ENCODE measurements at places on chromosomes 13 and 19. TPM values are rescaled to one million over a fixed set of nuclear protein-coding genes. Genes with fewer than 3 reads are reported as not detected.

Gene TPM4
- 652 TPM for total RNA-seq

GRCh38 chr13:103140001-103140671 is 73.9 kb upstream of the SLC10A2 start:
- DNase-seq: no peak

- no peak for DNase-seq
Measured at GRCh38 chr13:27967736-27968315, 1.3 kb downstream of the CDX2 start.

DNA sequence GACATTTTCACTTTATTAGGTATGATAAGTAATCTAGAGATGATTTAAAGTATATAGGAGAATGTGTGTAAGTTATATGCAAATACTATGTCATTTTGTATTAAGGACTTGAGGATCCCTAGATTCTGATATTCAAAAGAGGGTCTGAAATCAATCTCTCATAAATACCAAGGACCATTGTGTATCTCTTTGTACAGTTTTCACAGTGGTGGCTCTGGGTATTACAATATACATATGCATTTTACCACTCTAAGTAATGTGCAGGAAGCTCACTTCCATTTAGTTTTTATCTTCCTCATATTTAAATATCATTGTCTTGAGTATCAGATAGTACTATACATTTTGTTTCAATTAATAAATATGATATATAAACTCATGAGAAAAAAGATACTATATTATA is 862.6 kb upstream of the PCDH20 start:
- no peak for DNase-seq

GRCh38 chr13:111111376-111111937 is 3.7 kb upstream of the ARHGEF7 start:
- DNase-seq: no peak

DNA sequence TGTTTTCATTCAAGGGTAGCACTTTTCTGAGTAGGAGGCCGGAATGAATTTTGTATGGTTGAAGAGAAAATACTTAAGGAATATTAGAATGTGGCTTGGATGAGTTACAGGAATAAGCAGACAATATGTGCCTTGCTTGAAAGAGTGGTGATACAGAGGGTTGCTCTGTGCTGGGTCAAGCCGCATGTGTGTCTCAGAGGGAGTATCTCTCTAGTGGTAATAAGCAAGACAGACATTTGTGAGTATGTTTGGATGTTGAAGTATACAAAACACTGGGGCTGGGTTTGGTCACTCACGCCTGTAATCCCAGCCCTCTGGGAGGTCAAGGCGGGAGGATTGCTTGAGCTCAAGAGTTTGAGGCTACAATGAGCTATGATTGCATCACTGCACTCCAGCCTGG is 103.9 kb downstream of the LMO7 start:
- DNase-seq: no peak
